Activated CD4-positive, alpha-beta T cell treated with anti-CD3 and anti-CD28 coated beads for 36 hours (primary cell): ENCODE measurements at places on chromosomes 6 and 20. TPM values are rescaled to one million over a fixed set of nuclear protein-coding genes. Genes with fewer than 3 reads are reported as not detected.

ZBTB12 gene
- total RNA-seq: 2.4 TPM

ZSCAN12 gene
- 6.9 TPM for total RNA-seq

- no peak for DNase-seq
These were observed 7.7 kb upstream of the CD109 start for GRCh38 chr6:73688351-73688750.

DNA sequence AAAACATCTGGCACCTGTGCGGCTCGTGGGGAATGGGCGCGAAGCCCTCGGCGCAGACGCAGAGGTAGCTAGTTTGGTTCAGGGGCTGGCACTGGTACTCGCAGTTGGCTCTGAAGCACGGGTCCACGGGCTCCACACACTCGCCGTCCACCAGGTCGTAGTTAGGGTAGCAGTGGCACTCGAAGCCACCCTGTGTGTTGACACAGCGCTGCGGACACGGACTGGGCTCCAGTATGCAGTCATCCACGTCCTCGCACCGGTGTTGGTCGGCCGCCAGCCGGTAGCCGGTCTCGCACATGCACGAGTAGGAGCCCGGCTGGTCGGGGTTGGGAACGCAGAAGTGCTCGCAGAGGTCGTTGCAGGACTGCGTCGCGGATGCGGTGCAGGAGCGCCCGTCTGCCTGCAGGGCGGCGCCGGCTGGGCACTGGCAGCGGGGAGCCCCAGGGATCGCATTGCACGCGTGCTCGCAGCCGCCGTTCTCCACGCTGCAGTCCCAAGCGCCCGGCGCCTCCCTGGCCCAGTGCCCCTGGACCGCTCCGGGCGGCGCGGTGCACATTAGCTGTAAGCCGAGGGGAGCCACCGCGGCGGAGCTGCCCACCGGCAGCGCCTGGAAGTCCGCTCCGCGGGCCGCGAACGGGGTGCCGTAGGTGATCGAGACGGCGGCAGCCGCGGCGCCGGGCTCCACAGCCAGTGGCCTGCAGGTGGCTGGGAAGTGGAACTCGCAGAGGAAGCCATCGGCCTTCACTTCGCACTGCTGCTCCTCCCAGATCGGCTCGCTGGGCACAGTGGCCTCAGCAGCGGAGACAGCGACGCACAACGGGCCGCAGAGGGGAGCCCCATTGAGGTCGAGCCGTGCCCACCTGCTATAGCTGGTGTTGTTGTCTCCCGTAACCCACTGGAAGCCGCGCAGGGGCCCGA lies 930 bp downstream of the THBD start:
- DNase-seq: peak; percentile 66

GRCh38 chr6:161736326-161736725 lies 462.5 kb upstream of the AGPAT4 start:
- DNase-seq: no peak

DNA sequence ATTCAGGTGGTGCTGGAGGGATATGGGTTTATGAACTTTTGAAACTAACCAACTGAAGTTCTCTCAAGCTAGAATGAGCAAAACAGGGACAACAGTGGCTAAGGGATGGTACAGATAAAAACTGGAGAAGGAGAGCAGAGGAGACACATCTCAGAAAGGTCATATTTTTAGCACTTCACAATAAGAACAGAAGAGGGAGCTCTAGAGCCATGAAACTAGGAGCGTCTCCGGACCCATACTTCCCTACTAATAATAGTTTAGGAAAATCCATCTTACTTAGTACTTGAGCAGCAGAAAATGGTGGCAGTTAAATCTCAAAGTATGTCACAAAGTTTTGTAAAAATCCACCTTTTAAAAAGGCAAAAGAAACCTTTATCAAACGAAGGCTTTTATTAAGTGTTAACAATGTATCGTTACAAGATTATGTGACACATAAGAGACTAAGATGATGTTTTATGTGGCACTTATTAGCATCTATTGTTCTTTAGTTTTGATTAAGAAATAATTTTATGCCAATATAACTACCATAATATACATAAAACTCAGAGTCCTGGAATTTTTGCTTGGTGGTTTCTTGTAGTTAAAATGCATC lies 278.6 kb downstream of the TBC1D32 start:
- no peak for DNase-seq

- DNase-seq: peak; percentile 3
These were observed 13.5 kb upstream of the ZBTB46 start for GRCh38 chr20:63844511-63844991.

- DNase-seq: no peak
These were observed 487.0 kb upstream of the PTCHD4 start for GRCh38 chr6:48597951-48598350.
